ENCODE measurements at places on chromosomes 7 and 10.

- DNase-seq, result no peak
Observed at GRCh38 chr7:134627775-134628153, 18.9 kb upstream of the BPGM start.

DNA sequence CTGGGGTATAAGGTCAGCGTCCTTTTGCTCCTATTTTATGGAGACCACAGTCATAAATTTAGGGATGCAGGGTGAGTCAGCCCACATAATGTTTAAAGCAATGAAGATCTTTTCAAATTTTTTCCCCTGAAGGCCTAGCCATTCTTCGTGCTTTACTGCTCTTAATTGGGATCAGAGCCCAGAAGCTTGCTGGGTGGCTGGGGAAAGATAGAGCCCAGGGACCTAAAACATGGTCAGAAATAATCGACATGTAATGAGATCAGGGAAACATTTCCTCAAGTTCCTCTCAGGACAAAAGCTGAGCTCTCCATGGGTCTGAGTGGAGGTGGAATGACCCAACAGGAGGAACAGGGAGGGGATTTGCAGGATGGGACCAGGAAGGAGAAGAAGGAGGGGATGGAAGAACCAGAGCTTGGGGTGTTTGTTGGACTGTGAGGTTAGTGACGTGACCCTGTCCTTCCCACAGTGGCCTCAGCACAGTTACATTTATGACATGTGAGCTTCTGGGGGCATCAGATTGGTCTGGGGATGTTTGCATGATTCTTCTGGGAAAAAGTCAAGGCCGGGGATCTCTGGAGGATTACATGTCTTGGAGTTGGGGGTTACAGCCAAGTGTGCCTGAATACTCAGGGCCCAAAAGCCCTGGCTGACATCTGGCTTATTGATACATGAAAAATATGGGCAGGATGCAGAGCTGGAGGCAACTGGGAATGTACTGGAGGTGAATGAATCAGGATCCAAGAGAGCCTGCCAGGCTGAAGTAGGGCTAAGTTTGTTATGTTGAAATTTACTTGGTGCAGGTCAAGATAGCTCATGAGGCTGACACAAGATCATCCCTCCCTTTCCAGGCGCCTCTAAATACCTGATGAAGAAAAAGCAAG, 477.9 kb downstream of the RPS24 start:
- DNase-seq, result no peak

DNA sequence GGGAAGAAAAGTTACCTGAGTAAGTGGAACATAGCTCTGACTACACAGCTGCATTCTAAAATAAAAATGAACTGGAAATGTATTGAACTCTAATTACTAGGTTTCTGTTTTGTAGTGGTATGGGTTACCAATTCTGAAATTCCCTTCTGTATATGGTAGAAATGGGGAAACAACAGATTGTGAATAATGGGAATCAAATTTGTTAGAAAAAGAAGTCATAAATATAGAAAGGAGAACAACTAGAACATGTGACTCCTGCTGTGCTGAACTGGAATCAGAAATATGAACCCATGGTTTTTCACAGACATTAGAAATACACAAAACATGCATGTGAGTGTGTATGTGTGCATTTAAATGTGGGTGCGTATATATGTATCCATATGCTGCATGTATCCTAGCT, 27.0 kb downstream of the MCMBP start:
- DNase-seq, result no peak

GRCh38 chr10:112898540-112899390, 51.3 kb upstream of the TCF7L2 start:
- no peak for DNase-seq

DNA sequence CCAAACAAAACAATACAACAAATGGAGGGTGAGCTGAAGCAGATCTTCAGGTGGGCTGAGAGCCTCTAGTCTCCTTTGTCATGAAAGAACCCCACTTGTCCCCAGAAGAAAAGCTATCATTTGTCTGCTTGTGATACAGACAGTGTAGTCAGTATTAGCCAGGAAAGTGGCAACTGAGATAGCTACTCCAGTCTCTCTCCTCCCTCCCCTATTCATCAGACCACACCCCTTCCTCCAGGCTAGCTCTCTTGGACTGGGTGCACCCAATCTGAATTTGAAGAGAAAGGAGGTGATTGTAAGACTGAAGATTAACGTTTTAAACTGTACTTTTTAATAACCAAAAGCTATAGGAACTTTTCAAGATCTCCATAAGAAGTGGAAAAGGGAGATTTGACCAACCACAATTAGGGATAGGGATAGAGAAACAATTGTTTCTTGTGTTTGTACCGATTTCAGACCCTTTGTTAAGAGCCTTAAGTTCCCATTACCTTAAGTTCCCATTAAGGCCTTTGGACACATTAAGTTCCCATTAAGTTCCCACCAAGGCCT, 14.1 kb downstream of the BMPR1A start:
- DNase-seq, result no peak

GRCh38 chr7:155618708-155619633, 25.5 kb upstream of the RBM33 start:
- no peak for DNase-seq

DNA sequence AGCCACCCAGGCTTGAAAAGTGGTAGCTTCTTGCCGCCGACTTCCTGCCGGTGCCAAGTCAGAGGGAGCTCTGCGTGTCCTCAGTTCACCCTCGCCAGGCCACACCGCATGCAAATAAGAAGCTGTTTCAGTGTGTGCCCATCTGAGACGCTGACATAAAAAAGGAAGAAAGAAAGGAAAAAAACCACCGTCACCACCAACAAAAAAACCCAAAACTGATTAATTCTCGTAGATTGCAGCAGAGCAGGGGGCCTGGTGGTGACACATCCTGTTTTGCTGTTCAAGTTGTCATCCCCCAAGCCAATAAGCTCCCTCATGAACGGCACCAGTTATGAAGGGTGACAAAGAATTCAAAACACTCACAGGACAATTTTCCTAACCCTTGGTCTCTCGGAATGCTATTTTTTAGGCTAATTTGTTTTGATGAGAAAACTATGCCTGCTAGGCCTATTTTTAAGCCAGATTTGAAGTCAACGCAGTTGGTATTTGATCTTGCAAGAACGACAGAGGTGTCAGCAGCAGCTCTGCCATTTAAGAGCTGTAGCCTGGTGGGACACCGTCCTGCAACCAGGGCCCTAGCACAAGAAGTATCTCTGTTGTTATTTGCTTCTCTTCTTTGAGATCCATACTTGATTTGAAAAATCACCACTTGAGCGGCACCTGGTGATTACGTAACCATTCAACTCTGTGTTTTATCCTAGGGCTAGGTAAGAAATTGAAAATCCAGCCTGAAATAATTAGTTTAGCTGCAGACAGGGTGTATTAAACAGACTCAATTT, 145.6 kb downstream of the PFKFB3 start:
- peak; percentile 94 for DNase-seq

- DNase-seq, result no peak
Observed at GRCh38 chr10:59060852-59061251, 115.6 kb upstream of the PHYHIPL start.

GRCh38 chr10:94138391-94138790, 144.7 kb downstream of the PLCE1 start:
- no peak for DNase-seq

GRCh38 chr7:69682518-69682917, 84.2 kb downstream of the AUTS2 start:
- no peak for DNase-seq

DNA sequence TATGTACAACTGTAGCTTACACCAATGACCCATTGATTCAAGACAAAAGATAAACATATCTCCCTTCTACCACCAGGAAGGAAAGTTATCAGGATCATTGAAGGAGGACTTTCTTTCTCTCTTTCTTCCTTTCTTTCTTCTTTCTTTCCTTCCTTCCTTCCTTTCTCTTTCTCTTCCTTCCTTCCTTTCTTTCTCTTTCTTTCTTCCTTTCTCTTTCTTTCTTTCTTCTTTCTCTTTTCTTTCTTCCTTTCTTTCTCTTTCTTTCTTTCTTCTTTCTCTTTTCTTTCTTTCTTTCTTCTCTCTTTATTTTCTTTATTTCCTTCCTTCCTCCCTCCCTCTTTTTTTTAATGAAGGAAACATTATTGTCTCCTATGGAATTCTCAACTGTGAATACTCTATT, 10.6 kb upstream of the OR2A2 start:
- DNase-seq, result no peak

- no peak for DNase-seq
Observed at GRCh38 chr7:110309941-110310340, 781.0 kb upstream of the LRRN3 start.

DNA sequence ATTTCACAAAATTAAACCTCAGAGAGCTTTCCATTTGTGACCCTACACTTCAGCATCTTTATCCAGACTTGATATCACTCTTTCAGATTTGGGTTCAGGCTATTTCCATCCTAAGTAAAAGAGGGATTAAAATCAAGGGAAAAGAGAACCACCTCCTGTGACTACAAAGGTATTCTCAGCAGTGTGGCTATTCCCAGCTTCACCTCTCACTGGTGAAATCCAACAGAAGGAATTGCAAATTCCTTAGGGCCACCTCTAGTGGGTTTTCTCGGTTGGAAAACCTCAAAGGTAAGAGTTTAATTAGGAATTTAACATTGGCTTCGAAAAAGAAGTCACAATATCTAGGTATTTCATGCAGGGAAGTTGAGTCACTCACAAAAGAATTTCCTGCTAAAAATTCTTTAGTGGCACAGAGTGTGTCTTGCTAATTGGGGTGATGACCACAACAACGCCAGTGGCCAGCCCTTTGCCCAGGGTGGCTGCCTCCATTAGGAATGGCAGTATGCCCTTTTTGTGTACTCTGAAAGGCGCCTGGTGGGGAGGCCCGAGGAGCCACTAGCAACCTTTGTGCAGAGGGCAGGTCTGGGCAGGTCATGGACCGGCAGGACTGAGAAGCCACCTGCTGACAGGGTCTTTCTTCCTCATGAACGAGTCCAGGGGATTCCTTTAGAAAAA, 52.2 kb downstream of the SEM1 start:
- DNase-seq, result no peak

DNA sequence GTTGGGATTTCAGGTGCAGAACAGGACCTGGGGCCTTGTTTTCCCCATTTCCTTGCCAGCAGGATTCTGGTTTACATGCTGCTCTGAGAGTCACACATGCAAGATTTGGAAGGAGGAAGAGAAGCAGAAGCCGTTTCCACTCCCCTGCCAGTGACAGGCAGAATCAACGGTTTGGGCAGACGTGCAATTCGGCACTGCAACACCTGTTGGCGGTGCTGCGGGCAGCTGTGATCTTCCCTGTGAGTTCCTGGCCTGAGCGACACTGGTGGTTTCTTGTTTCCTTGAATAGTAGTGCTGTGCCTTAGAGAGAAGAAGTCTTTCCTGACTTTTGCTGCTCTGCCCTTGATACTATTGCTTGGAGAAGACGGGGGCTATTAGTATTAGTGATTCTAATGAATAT, 1126.2 kb downstream of the TYW1 start:
- no peak for DNase-seq

GRCh38 chr10:21670391-21670790, 136.4 kb downstream of the MLLT10 start:
- DNase-seq, result no peak

DNA sequence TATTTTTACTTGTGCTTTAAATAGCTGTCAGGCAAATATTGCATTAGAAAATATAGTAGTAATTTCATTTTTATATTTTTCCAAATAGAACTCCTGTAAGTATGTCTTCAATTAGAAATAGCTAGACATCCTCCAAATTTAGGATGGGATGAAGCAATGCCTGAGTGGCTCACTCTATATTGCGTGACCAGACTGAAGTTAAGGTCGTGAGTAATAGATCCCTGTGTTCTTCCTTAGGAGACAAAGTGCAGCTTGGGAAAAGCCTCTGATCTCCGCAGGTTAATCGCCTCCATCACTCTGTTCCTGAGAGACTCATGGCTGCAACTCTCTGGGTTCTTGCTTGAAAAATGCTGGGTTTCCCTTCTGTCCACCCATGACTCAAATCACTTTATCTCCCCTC, 484.8 kb upstream of the ANKRD30A start:
- no peak for DNase-seq
